ENCODE measurements at places on chromosomes 13 and 19.

GRCh38 chr13:42420304-42420703 lies 148.4 kb downstream of the AKAP11 start:
- no peak for DNase-seq

- DNase-seq: no peak
These were observed 1536.1 kb downstream of the UQCRFS1 start for GRCh38 chr19:27676877-27677276.

GRCh38 chr13:49938314-49938713 lies 2.2 kb upstream of the SPRYD7 start:
- no peak for DNase-seq

- no peak for DNase-seq
These were observed 1333.1 kb downstream of the EFNB2 start for GRCh38 chr13:105202354-105202753.

DNA sequence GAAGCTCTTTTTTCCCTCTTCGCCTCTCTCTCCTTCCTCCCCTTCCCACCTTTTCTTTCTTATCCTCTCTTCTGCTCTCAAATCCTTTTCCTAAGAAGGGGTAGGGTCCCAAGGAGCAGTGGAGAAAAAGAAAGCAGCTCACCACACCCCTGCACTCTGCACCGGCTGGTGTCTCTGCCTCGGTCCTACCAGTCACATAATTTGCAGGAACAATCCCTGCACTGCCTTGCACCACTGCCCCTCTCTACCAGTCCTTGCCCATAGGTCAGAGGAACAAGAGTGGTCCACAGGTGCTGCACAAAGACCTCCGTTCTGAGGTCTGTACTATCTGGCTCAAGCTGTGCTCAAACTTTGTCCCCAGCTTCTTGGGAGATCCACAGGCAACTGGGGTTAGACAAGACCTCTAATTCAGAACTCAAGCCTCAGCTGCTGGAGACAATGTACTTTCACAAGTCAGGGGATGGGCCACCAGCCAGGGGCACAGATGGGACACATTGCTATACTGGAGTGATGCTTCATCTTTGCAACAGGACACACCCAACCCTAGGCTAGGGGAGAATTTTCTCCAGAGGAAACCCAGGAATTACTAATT lies 125.4 kb upstream of the ZNF507 start:
- DNase-seq: no peak
